Effector CD4-positive, alpha-beta T cell (primary cell): ENCODE measurements at places on chromosomes 7 and 10.

- no peak for DNase-seq
Observed at GRCh38 chr7:154332811-154333580, 280.8 kb downstream of the DPP6 start.

GRCh38 chr10:50739618-50740292, at the start of gene ASAH2B:
TSS of gene ASAH2B (plus strand) at chr10:50739936. CDS start at chr10:50745131, 5,195 bp downstream.
- peak; percentile 54 for DNase-seq

DNA sequence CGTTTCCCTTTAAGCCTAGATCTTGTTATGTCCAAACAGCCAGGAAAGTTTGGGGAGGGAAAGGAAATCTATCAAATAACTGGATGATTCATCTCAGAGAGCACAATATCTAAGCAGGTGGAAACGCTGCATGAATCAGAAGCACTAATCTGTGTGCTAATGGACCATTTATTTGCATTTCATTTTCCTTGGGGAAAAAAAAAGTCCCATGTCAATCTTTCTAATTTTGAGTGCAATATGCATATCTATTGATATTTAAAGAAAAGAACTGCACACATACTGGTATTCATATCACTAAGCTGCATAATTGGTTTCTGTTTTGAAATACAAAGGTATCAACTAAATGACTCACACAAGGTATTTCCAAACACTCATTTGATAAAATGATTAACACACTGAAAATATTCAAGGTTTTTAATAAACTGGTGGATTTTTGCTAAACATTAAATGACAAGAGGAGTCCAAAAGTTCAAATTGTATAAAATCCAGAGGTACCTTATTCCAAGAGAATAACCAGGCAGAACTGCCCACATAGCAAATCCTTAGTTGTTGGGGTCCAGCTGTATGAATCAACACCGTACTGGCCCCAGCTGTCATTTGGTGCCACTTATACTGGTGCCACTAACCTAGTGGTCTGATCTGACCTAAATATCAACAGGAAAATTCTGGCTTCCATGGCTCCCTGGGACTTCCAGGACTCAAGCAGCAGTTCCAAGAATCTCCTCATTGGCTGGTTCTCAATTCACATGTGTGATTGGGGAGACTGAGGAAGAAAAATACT, 122.2 kb upstream of the SP4 start:
- no peak for DNase-seq

- no peak for DNase-seq
Observed at GRCh38 chr7:107803009-107803610, at the start of gene SLC26A3. TSS of gene SLC26A3 (minus strand) at chr7:107803223. CDS start at chr7:107794509, 8,714 bp downstream.

GRCh38 chr7:129108581-129108980, 35.9 kb upstream of the TSPAN33 start:
- no peak for DNase-seq

GRCh38 chr10:69868821-69869220, 67.1 kb downstream of the COL13A1 start:
- DNase-seq, result no peak

- no peak for DNase-seq
Observed at GRCh38 chr7:28802450-28802849, 155.7 kb downstream of the TRIL start.

GRCh38 chr10:70492786-70493659, 14.5 kb downstream of the PALD1 start:
- no peak for DNase-seq

GRCh38 chr7:116162992-116163391, 47.3 kb upstream of the TES start:
- DNase-seq, result no peak

DNA sequence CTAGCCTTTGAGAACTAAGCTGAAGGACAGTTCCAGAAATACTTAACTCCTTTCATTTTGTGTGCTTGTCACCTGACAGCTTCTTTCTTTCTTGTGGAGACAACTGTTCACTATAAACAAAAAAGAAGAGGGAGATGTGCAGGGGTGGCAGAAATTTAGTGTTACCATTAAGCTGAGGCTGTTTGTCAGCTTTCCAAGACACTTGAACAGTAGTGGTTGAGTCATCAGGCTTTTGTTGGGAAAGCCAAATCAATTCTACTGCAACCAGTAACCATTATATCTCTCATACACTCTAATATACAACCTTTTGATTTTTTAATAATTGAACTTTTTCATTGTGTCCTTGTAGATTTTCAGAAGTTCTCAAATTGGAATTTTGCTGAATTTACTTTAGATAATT, 75.3 kb downstream of the POLL start:
- DNase-seq, result no peak

- no peak for DNase-seq
Observed at GRCh38 chr10:33341637-33342036, 7.2 kb upstream of the NRP1 start.

- no peak for DNase-seq
Observed at GRCh38 chr10:71923138-71923692, 41.0 kb upstream of the CHST3 start.

DNA sequence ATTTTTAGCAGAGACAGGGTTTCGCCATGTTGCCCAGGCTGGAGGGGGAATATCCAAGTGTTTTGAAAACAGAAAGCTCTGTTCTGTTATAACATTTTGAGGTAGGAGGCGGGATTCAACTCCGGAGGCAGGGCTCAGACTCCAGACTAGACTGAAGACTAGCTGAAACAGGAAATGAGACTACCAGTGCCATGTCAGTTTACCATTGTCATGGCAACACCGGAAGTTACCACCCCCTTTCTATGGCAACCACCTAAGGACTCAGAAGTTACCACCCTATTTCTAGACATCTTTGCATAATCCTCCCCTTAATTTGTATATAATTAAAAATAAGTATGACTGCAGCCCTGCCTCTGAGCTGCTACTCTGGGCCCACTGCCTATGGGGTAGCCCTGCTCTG, 1069.1 kb upstream of the AUTS2 start:
- DNase-seq, result no peak

GRCh38 chr10:60073397-60073780, 167.0 kb upstream of the CCDC6 start:
- DNase-seq, result no peak

- no peak for DNase-seq
Observed at GRCh38 chr7:139572071-139572470, 48.6 kb downstream of the CLEC2L start.

- DNase-seq, result peak; percentile 38
Observed at GRCh38 chr10:26697163-26697921, at the start of gene PDSS1. TSS of gene PDSS1 (plus strand) at chr10:26697701. CDS start at chr10:26697712, 11 bp downstream.

DNA sequence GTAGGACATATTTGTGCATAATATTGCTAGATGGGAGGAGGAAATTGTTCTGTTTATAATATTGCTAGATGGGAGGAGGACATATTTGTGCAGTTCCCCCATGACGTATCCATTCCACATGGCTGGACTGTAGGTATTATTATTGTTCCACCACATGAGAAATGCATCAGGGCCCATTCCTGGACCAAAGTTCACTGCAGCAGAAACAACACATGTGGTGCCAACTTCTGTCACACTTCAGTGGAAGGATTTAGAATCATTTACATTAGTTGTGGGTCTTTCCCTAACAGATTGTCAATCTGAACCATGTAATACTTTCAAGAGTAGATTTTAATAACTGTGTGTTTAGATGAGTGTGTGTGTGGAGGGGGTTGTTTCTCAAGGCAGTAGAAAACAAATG, 32.7 kb upstream of the MACC1 start:
- no peak for DNase-seq

GRCh38 chr7:107318523-107319160, 149.8 kb downstream of the HBP1 start:
- no peak for DNase-seq

DNA sequence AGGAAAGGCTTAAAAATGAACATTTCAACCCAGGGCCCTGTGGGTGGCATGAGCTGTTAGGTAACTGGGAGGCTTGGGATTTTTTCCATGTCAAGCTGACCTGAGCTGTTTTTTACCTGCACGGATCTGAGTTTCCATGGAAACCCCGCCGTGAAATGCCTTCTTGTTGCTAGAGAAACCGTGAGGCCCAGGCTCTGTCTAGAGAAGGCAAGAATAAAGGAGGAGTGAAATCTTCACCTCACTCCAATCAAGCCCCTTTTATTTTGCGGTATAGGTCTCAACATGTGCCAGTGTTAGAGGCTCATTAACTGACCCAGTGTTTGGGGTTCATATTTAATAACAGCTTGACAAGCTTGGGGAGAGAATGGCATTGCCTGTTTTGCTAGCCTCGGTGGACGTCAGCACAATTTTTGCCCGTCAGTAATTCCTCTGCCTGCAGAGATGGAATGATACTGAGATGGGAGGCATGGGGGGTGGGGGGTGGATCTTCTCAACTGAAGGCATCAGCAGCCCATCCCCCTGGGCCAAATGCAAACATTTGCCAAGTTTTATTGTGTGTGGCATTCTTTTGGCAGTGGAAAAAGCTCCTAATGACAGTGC, 48.9 kb upstream of the PDCD4 start:
- DNase-seq, result no peak

DNA sequence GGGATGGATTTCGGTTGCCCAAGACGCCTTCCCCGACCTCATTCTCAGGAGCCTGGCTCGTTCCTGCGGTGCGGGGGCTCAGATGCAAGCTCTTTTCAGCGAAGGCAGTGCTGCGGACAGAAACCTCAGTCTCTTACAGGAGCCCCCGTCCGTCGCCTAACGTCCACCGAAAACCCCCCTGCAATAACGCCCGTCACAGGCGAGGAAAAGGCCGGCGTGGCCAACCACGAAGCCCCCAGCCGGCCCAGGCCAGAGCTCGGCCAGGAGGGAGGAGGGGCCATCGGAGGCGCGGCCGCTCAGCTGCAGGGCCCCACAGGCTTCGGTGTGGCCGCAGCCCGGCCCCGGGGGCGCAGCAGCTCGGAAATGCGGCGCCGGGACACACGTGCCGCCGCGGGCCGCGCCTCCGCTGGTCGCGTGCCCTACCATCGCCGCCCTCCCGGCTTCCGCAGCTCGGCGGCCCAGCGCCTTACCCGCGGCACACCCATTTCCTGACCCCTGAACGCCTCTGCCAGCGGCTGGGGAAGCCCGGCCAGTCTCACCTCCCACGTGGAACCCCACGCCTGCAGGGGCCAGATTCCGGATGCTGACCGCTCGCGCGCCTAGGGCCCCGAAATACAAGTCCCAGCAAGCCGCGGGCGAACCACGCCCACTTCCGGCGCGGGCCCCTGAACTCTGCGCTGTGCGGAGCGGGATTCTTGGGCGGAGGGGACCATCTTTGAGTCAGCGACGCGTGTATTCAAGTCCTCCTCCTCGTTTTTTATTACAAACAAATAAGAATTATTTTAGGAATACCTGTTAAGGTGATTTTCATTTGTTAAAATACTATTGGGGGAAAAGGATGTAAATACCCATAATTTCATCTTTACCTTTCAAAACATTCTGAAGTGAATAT, at the start of gene ZNF239:
Gene ZNF239, minus strand, starts transcription at position 616 of the 892 bp plus-strand sequence. CDS start 16,537 bp downstream, outside the sequence.
- DNase-seq, result peak; percentile 62

- no peak for DNase-seq
Observed at GRCh38 chr10:35210961-35211360, 84.3 kb downstream of the CREM start.

DNA sequence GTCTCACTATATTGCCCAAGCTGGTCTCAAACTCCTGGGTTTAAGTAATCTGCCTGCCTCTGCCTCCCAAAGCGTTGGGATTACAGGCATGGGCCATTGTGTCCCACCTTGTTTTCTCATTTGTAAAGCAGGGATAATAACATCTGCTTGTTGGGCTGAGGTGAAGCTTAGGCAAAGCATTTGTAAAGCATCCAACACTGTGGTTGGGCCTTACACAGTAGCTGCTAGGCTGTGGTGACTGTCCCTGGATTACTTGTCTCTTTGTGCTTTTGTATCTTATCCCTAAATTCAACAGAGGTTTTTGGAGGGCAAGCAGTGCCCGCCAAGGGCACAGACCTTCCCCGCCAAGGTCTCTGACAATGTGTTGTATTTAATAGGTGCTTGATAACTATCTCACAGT, 14.3 kb downstream of the HKDC1 start:
- no peak for DNase-seq

DNA sequence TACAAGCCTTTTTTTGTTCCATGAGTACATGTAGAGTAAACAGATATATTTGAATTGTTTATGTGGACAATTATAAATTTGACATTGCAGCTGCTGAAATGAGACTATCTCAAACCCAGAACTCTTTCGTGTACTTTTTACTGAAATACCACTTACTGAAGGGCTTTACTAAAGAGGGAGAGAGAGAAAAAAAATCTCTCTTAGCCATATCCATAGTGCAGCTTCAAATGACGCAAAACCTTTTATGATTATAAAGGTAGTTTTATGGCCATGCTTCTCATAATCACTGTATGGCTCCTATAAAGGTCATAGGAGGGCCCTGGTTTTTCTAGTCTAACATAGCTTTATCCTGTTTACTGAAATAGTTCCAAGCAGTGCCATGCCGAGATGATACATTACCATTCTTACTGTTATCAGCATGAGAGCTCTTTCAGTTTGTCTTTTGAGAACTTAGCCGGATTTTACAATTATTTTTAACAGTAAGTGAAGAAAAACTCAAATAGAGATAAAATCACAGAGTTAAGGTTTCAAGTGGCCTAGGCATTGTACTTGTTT, 35.1 kb downstream of the KCND2 start:
- no peak for DNase-seq

DNA sequence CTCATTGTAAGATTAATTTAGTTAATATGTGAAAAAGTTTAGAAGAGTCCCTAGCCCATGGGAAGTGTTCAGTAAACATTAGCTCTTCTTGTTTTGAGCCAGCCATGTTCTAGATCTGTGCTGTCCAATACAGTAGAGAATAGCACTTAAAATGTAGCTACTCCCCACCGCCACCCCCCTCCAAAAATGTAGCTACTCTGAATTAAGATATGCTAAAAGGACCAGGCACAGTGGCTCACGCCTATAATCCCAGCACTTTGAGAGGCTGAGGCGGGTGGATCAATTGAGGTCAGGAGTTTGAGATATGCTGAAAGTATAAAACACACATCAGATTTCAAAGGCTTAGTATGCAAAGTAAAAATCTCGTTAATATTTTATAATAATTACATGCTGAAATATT, 47.3 kb upstream of the MXI1 start:
- no peak for DNase-seq

DNA sequence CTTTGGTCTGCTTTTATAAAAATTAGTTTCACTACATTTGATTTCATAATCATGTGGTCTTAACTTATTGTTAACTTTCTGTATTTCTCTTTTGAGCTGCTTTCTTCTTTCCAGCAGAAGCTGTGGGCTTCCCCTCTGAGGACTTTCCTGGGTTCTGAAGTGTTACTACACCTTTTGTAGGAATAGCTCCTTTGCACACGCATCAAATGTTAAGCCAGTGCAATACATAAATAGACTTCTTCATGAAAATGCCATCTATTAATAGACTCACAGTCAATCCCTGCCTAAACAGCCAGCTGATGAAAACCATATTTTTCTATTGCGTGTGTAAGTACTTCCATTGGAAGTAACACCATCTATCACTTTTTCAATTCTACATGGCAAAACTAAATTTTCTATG, 1.5 kb downstream of the ABCB4 start:
- no peak for DNase-seq

DNA sequence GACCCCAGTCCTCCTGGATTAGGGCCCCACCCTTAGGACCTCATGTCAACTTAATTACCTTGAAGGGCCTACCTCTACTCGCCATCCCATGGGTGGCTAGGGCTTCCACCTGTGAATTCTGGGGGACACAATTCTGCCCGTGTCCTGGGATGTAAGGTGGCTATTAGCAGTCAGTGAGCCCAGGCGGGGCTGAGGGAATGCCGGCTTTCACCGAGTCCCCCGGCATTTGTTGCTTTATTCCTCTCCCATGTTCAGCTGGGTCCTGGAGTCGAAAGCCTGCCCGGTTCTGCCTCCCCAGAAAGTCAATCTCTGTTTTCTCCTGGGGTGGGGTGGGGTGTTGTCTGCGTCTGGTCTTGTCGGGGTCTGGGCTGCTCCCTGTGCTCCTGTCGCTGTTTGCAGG, 125.6 kb downstream of the GLRX3 start:
- DNase-seq, result no peak
